ENCODE measurements at places on chromosomes 5 and 9.

GRCh38 chr5:60649288-60649917 lies 50.6 kb downstream of the DEPDC1B start:
- DNase-seq = peak; percentile 63

DNA sequence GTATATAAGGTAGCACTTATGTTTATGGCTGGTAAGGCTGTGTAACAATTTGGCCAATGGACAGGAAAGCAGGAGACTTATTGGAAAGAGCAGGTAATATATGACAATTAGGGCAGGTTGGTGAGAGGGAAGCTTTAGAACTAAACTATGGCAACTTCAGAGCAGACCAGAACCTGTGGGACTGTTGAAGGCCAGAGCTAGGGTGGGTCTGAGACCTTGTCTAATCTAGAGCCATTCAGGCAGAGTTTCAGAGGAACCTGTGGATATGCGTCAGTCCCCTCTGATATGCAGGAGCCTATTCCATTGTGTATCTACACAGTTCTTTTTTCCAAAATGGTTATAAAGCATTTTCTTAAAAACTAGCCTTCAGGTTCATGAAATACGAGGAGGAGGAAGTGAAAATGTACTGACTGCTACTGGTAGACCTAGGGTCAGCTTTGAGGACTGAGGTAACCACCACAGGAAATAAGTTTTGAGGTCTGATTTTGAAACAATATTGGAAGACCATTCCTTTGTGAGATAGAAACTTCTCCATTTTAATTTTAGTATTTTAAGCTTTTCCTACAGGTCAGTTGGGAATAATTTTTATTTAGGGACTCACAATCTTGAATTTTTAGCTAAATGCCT lies 37.6 kb downstream of the ELL2 start:
- DNase-seq = no peak

GRCh38 chr9:108322326-108323098 lies 533.3 kb downstream of the ACTL7B start:
- peak; percentile 28 for DNase-seq

- DNase-seq = peak; percentile 41
Measured at GRCh38 chr5:127685662-127686061, 17.5 kb upstream of the CCDC192 start.

DNA sequence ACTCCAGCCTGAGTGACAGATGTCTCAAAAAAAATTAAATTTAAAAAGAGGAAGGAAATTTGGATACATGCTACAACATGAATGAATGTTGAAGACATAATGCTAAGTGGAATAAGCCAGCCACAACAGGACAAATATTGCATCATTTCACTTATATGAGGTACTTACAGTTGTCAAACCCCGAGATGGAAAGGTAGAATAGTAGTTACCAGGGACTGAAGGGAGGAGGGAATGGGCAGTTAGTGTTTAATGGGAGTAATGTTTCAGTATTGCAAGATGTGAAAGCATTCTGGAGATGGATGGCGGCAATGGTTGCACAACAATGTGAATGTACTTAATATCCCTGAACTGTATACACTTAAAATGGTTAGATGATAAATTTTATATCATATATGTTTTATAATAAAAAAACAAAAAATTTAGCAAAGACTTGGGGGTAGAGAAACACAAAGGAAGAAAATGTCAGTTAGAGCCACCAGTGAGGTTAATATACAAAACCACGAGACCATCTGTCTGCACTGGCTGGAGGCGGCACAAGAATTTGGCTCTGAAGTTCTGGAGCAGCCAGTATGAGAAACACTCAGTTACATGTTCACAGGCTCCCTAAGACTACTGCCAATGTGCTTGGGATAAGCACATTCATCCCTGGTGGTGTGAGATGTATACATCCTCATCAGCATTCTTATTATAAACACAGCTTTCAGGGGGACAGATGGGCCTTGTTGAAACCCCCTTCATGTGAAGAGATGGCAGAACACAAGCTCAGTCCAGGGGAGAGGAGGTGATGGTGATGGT lies 37.0 kb upstream of the RPS23 start:
- no peak for DNase-seq

DNA sequence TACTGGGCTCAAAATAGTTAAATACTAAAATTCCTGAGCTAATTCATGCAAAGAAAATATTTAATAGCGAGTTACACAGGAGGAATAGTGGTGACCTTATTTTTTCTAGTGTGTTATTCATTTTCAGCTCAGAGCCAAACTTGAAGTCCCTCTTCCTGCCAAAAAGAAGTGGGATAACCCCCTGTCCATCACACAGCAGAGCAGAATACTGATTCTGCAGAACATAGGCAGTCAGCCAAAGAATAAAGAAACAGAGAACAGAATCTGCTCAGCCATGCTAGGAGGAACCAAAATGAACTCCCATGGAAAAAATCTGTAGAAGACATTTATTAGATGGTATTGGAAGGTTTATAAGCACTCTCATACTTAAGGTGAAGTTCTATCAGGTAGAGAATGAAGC lies 49.4 kb upstream of the GRIN3A start:
- DNase-seq = no peak

GRCh38 chr9:17318821-17319320 lies 184.0 kb downstream of the CNTLN start:
- no peak for DNase-seq

GRCh38 chr5:146818822-146819221 lies 59.7 kb downstream of the PPP2R2B start:
- DNase-seq = no peak

GRCh38 chr5:56011835-56012234 lies 17.1 kb upstream of the IL6ST start:
- DNase-seq = peak; percentile 97

DNA sequence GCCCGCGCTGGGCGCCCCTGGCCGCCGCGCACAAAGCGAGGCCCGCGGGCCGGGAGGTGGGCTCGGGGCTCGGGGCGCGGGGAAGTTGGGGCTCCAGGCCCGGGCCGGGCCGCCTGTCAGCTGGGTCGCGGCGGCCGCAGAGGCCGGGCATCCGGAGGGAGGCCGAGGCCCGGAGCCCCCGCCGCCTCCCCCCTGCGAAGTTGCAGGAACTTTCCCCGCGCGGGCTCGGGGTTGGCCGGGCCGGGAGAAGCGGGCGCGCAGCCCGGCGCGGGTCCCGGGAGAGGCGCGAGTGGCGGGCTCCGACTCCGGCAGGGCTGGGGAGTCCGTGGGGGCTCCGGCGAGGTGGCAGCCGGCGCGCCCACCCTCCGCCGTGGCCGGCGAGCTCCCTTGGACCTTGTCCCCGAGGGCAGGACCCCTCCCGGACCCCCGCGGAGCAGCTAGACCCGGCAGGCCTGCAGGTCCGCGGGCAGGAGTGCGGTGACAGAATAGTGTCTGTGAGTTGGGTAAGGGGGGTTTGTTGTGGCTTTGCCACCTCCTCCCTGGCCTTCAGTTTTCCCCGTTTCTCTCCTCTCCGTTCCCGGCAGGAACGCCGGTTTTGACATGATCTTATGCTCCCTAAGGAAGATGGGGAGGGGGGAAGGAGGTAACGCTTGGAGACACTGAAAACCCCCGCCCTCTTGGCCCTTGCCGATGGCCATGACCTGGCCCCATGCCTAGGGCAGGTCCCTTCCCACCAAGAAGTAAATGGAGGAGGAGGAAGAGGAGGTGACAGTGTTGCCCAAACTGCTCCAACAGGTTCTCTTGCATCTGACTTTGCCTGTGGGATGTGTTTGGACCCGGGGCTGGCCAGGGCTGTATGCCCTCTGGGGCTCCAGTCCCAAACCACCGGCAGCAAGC lies 942 bp downstream of the PHF2 start:
- DNase-seq = no peak

- DNase-seq = no peak
Measured at GRCh38 chr9:131656356-131657036, 83.4 kb downstream of the RAPGEF1 start.

- no peak for DNase-seq
Measured at GRCh38 chr9:100729336-100729895, 151.5 kb downstream of the CAVIN4 start.

DNA sequence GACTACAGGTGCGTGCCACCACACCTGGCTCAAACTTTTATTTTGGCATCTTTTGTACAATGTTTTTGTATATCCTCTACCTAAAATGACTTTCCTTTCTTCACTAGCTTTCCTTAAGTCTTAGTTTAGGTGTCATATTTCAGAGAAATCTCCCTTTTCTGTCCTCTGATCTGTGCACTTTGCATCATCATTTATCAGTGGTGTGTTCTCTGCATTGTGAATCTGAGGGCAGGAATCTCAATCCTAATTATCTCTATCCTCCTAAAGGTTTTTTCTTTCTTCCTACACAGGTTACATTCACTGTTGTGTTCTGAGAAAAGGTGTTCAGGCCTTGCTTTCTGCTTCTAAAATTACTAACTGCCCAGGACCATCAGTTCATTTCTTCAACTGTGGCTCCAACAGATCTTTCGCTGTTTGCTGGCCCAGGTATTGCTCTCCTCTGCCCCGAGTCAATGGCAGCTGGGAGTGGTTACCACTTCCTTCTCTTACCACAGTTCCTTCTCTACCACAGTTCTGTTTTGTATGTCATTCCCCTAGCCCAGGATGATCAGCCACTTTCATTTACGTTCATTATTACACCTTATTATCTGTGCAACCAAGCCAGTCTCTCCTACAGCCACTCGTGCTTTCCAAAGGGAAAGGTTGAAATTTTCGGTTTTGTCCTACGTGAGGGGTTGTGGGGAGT lies 14.0 kb downstream of the TGFBR1 start:
- DNase-seq = no peak

DNA sequence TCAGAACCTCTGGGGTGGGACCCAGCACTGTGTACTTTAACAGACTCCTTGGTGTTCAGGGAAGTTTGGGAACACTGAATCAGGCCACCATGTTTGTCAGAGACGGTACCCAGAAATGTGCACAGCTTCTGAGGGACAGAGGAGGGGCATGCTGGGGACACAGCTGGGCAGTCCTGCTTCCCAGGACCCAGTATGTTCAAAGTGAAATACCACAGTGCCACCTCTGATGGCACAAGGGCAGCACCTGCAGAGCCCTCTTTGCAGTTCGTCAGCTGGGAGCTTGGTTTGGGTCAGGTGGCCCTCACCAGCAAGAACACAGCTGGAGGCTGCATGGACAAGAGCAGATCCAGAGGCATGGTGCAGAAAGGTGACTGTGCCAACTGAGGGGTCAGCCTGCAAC lies 51.2 kb downstream of the NDST1 start:
- DNase-seq = no peak

Measured in fibroblast of mammary gland (primary cell).